ENCODE measurements at places on chromosomes 1 and 21.

GRCh38 chr21:26154753-26155152 is 15.8 kb downstream of the APP start:
- no peak for DNase-seq

DNA sequence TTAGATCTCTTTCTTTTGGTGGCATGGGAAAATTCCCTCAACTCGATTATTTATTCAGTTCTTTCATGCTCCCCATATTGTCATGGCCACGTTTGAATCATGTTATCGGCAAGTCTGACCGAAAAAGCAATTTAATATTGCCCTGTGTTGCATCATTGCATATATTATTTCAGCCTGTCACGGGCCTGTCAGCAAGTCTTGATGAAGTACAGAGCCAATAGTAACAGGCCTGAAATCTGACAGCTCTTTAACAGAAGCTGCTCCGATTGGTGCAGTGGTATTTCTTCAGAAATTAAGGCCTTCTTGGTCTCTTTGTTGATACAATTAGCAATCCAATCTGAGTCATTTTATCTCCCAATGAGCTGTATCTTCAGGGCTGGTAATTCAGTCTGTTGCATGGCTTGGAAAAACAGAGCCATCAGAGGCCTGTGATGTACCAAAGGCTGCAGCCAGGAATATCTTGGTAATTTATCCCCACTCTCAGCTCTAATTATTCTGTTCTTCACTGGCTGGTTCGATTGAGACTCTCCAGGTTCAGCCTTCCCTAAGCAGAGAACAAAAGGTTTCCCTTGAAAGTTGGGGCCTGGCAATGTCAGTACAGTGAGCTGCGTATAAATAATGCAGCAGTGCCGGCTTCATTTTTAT is 149.5 kb downstream of the FGGY start:
- DNase-seq: no peak

- DNase-seq: no peak
These were observed 63.3 kb downstream of the FYB2 start for GRCh38 chr1:56755911-56756310.

GRCh38 chr1:46434358-46434757 is 40.2 kb downstream of the FAAH start:
- DNase-seq: no peak

- no peak for DNase-seq
These were observed 75.7 kb downstream of the UCHL5 start for GRCh38 chr1:192983349-192983980.

DNA sequence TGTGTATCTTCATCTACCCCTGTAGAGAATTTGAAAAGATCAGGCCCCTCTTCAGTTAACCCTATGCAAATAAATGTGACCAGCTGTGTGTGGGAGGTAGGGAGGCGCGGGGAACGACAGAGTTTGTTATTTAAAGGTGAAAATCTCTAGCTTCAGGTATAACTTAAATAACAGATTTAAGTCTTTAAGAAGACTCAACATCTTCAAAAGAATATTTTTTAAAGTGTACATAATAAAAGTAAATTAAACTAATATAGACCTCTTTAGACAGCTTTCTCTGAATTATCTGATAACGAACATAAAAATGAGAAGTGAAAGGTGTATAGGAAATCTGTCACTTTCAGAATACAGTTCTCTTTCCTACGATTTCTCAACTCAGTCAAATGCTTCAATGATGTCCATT is 16.0 kb downstream of the ANGPTL3 start:
- no peak for DNase-seq

DNA sequence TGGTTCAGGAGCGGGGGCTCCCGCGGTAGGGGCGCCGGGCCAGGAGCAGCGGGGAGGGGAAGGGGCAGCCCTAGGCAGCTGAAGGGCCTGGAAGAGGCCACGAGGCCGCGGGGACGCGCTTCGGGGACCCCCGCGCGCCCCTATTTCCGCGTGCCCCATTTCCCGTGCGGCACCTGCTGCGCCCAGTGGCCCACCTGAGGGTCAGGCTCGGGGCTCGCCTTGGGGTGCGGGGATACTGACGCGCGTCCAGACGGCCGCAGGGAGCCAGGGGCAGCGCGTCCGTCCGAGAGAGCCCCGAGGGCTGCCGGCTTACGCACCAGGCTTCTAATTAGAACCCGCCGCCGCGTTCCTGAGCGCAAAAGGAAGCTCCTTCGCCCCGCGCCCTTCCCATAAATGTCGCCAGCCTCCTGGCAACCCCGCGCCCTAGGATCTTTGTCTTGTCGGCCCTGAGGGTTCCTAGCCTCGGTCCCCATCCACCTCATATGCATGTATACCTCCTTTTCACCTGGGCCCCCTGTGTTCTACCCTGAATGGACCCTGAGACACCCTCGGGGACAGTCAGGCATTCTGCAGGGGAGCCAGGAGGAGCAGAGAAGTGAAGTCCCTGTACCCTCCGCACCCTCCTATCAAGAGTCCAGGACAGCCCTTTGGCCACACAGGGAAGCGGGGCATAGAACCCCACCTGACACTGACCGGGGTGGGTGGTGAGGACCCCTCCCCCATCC is 1.8 kb downstream of the WNT3A start:
- DNase-seq: no peak

DNA sequence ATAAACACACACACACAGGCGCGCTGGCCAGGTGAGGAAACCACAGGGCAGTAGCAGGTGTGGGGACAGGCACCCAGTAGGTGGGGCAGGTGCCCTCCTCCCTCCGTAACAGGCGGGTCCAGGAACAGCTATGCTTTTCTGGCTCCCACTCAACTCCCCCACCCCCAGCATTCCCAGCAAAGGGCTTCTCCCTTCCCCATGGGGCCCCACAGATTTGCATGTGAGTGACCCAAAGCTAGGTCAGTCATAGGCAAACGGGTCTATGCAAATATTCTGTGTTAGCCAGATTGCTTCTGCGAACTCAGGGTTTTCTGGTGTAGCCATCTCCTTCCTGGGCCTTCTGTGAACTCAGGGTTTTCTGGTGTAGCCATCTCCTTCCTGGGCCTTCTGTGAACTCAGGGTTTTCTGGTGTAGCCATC is 114.2 kb downstream of the SIK1 start:
- DNase-seq: no peak

DNA sequence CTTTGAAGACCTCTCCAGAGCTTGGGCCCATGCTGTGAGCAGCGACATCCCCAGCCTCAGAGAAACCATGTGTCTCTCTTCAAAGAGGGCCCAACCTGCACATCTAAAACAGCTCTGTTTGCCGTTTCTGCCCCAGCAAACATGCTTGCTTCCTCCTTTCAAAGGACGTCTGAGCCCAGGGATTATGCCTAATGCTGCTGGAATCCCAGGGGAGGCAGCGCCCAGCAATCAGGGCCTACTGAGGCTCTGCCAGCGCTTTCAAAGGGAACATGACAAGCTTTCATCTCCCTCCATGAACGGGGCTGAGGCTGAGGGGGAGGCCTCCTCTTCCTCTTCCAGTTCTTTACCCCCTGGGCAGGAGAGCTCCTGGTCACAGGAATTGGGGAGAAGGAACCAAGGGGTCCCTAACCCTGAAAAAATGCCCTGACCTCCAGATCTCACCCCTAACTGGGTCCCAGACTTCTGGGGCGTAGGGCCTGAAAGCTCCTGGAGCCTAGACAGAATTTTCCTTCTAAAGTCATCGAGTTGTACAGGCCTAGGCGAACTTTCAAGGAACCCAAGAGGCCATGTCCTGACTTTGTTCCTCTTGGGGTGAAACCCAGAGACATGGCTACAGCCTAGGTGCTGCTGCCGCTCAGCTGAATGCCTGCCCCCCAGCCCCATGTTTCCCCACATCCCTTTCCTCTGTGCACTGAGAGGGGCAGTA is 13.4 kb upstream of the ASCL5 start:
- DNase-seq: no peak

- DNase-seq: no peak
These were observed 475.4 kb downstream of the PTPRU start for GRCh38 chr1:29711582-29712283.

DNA sequence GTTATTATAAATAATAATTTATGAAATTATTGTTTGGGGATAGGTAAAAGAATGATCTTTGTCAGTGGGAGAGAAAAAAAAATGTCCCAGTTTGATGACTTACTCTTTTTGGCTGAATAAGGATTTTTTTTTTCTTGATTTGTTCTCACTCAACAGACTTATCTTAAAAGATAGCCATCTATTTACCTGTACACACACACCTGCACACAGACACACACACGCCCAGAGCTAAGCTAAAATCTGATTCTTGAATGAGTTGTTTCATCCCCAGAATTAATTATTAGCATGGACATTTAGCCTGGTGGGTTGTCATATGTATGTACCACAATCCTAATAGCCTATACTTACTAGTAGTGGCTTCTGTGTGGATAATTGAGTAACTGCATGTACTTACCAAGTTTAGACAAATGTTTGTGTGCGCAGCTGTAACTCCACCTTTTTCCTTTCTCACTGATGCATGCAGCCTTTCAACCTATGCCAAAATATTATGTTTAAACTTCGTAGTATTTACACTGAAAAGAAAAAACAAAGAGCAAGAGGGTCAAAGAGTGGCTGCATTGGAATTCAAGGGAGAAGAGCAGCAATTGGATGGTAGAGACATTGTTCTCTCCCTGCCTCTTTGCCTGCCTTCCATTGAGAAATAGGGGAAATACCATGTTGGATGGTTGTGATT is 174.3 kb downstream of the ADGRL2 start:
- no peak for DNase-seq

DNA sequence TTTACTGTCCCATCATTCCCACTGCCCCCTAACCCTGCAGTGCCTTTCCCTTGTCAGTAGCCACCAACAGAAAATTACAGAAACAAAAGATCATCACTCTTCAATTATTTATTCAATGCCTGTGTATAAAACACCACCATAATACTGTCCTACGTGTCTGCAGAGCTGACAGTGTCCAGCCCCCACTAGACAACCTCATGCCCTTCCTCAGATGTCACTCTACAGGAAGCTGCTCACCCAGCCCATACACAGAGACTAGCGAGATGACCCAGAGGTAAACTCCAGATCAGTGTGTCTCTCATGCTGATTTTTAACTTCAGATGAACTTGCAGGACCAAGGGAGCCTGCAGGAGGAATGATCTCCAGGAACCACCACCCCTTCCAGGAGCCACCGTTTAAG is 51.3 kb upstream of the GJA5 start:
- DNase-seq: no peak

DNA sequence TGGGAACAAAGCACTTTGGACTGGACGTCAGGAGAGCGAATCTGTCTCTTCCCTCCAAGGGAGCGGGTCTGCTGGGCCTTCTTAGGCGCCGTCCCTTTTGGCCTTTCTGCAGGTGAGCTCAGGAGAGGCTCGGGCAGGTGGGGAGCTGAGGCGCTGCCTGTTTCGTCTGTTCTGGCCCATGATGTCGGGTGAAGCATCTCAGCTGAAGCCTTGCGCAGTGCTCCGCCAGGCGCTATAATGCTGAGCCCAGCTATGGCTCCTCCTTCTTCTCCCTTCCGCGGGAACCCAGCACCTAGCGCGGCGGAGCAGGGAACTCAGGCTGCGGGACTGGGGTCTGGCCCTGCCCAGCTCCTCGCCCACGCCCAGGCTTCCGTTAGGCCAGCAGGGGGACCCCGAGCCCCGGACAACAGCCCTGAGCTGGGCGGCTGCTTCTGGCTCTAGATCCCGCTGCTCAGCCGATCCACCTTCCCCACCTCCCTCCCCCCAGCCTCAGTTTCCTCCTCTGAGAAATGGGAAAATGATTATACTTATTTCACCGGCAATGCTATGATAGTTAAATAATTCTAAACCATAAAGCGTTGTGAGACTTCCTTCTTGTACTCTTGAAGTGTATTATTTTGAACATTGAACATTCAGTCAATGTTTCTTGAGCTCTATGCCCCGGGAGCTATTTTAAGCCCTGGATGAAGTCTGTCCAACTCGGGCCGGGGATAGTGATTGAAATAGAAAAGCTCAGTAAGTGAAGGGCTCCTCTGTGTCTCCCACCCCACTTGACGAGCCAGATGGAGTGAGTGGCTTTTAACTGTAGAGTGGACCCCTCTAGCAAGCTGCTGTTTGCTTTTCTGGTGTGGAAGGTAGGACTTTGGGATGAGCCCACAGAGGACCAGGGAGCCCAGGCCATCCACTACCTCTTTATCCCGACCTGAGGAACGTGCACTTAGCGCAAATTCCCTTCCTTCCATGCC is 9.6 kb upstream of the ADORA1 start:
- no peak for DNase-seq

DNA sequence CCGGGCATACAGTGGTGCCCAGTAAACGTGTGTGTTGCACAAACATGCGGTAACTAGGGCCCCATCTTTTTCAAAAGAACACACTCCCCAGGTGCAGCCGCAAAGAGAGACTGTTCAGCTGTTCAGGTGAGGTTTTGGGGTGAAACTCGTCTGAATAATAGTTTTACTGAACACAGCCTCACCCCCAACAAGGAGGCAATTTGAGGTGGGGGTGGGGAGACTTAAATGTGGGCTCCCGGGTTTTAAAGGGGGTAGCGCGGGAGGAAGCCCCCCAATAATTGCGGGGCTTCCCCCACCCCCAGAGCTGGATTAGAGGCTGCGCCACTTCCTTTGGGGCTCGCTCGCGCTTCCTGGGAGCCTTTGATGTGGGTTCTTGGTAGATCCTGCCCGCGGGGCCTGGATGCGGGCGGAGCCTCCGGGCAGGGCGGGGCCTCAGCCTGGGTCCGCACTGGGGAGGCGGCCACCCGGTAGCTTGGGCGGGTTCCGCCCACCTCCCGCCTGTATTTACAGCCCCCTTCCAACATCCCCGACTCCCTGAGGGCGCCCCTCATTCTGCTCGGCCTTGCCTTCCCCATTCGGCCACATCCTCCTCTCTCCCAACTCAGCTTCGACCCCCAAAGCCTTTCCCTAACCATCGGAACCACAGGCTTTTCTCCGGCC is 6.4 kb upstream of the EPHA2 start:
- DNase-seq: peak; percentile 38

- no peak for DNase-seq
These were observed 32.8 kb upstream of the DNASE2B start for GRCh38 chr1:84365225-84366221.

DNA sequence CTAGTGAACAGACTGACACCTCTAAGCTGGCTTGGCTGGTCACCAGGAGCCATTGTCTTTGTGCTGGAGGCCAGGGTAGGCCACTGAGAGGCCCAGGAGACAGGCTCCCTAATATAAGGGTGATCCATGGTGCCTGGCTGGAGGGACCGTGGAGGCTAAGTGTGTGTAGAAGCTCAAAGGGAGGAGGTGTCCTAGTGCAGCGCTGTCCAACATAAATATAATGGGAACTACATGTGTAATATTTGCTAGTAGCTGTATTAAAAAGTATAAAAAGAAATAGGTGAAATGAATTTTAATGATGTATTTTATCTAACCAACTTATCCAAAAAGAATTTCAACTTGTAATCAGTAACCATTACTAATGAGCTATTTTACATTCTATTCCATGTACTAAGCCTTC is 35.0 kb downstream of the SOX13 start:
- no peak for DNase-seq

Measured in activated CD8-positive, alpha-beta memory T cell treated with anti-CD3 and anti-CD28 coated beads for 4 hours (primary cell).